ENCODE measurements at places on chromosomes 6 and 20.

- DNase-seq: no peak
Measured at GRCh38 chr6:170075659-170076223, 215.1 kb downstream of the DLL1 start.

DNA sequence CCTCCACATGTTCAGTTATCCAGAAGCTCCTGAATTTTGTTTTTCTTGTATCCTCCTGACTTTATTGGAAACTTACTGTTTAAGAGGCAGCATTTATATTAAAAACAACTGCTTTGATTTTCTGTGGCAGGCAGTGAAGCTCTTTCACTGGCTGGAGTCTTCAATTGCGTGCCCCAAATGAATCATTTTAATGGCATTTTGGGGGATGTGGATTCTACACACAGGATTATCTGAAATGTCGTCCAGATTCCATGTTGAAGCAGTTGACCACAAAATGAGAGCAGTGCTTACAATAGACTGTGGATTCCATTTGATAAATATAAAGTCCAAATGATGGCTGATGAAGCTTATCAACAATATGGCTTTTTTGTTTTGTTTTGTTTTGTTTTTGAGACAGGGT, 41.0 kb upstream of the HIVEP1 start:
- no peak for DNase-seq

DNA sequence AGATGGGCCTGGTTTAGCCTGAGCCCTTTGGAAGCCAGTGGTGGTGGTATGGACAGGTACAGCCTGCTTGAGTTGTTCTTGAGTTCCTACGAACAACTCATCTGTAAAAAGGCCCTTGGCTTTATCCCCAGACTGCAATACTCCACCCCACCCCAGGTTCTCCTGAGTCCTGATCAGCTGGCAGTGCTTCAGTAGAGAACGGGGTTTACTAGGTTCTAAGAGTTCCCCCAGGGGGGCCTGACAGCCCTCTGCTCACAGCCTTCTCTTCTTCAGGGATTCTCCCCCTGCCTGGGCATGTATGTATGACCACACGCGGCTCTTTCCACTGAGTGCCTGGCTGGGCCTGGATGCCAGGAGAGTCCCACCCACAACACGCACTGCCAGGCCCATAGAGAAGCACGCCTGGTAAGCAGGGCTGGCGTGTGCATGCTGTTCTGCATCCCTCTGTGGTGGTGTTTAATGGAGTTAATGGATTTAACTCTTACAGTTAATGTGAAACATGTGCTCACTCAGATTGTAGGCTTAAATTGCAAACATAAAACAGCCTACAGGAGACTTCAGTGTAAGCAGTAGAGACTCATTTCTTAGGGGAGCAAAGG, 44.3 kb upstream of the SLC4A11 start:
- DNase-seq: no peak

DNA sequence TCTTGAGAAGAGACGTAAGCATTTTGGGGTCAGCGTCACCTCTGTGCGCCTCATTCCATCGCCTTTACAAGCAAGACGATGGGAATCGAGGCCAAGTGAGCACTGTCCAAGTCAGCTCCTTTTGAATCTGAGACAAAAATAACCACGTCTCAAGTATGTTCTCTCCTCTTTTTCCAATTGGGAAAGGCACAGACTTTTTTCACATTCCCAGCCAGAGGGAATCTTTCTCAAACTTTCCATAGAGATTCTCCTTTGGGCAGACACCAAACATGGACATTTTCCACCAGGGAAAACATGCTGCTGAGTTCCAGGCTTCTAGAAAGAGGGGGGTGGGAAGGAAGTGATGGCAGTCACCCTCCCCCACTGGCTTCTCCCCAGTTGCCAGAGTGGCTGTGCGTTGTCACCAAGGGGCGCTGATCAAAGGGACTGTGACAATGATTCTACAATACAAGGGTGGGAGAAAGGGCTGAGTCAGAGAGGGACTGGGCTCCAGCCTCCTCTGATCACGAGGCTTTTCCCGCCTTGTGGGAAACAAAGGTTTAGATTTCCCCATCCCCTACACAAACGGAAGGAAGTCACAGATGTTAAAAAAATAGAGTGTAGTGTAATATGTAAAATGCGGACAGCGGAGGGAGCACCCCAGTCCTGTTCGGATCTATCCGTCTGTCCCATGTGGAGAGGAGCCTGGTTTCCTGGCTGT, 281.9 kb upstream of the RNF24 start:
- DNase-seq: no peak

GRCh38 chr6:73394577-73395354, at the start of gene DDX43:
Gene DDX43, plus strand, starts transcription at chr6:73394828. Its CDS starts 78 bp downstream, at chr6:73394906.
- peak; percentile 37 for DNase-seq
